ENCODE measurements at places on chromosomes 4 and X.

DNA sequence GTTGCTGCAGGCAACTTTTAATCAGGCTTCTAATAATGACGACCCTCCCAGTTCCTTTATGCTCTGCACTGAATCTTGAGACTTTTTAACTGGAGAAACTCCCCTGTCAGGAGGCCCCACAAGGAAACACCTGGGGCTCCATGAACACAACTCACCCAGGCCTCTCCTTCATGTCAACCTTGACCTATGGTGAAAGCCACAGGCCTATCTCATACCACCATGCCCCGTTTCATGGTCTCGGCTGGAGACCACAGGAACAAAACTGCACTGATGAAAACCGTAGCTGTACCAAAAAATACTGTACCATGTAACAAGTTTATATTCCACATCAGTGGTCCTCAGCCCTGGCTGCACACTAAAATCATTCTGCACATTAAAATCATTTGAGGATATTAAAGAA is 57.0 kb downstream of the ZNF827 start:
- DNase-seq: no peak

- DNase-seq: no peak
Observed at GRCh38 chr4:73917081-73917501, 47.9 kb downstream of the CXCL1 start.

GRCh38 chr4:87399148-87399547 is 8.2 kb upstream of the HSD17B11 start:
- DNase-seq: no peak

GRCh38 chr4:90906239-90906638 is 779.0 kb downstream of the CCSER1 start:
- no peak for DNase-seq

GRCh38 chr4:106585915-106586349 is 217.4 kb upstream of the GIMD1 start:
- no peak for DNase-seq

GRCh38 chr4:186939766-186940165 is 216.1 kb upstream of the FAT1 start:
- no peak for DNase-seq

DNA sequence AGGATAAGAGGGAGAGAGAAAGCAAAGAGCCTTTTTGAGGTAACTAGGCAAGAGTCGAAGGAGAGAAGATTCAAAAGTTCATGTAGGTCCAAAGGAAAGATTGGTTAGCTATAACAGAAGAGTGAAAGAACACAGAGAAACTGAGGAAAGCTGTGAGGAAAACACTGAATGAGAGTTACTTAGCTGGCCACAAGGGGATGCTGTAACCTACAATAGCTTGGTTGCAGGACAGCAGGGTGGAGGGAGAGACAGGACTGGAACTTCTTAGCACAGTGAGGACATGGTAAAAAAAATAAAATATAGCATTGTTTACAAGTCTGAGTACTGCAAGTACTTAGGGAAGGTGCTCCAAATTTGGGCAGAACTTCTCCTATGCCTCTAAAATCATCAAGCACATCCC is 48.3 kb downstream of the RAI2 start:
- peak; percentile 8 for DNase-seq

GRCh38 chrX:150429594-150429993 is 66.5 kb downstream of the MAMLD1 start:
- DNase-seq: no peak

DNA sequence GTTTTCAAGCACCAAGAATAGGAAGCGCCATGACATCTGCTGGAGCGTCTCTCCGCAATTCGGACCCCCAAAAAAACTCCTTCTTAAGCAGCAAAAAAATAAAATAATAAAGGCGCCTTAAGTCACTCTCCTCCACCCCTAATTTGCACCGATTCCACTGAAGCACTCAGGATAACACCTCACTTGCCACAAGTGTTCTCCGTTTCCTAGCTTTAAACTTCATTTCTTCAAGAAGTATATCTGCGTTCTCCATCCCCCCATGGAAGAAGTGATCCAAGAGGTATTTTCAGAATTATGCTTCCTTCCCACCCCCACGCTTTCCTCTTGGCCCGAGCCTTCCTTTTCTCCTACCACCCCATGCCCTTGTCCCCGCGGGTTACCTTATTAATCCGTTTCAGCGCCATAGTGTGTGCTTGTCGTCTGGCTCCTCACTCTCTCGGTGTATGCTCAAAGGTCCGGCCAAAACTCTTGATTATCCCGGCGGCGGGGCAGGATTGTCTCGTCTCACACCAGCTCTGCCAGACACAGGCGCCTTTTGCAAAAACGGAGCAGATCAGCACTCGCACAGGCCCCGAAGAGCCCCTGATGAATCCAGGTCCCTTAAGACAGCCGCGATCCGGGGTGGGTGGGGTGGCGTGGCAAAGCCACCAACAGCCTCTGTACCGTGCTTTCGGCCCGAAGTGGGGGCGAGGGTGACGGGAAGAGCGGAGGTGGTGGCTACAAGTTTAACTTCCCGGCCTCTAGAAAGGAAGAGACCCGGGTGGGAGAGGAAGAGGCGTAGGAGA is 1.1 kb downstream of the UBE2D3 start:
- no peak for DNase-seq

GRCh38 chr4:15776871-15777648 is 1.1 kb upstream of the CD38 start:
- no peak for DNase-seq

- no peak for DNase-seq
Observed at GRCh38 chr4:142817442-142817841, 28.7 kb downstream of the INPP4B start.

Measured in HuH-7 (cell line).